ENCODE measurements at places on chromosomes 11 and 22.

- DNase-seq, result peak; percentile 63
These were observed at the start of gene B4GAT1 for GRCh38 chr11:66347425-66348276. B4GAT1 (minus strand) TSS chr11:66347629; CDS start chr11:66347545, 84 bp downstream.

GRCh38 chr22:19128946-19129727 is 2.0 kb upstream of the TSSK2 start:
- no peak for DNase-seq

- no peak for DNase-seq
These were observed 4.7 kb downstream of the ACY3 start for GRCh38 chr11:67645521-67646461.

GRCh38 chr11:12840871-12841660 is 166.8 kb downstream of the TEAD1 start:
- DNase-seq, result no peak

DNA sequence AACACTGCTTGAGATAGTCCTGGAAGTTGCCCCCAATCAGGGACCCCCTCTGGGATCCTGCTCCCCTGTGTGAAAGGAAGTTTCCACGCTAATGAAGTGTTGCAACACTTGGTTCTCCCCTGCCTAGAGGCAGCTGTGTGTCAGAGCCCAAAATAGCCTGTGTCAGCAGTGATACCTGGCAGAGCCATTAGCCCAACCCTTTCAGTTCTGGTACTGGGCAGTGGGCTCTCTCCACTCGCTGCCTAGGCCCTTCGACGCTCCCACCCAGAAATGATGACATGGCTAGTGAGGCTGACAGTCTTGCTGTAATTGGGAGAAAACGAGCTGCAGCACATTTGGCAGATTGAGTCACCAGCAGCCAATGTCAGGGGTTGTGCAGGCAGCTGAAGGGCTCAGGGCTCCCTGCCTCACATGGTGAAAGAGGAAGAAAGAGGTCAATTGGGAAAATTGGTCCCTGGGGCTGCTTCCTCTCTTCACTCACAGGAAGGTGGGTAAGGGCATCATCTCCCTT is 1.4 kb upstream of the NXF1 start:
- no peak for DNase-seq

- DNase-seq, result no peak
These were observed 19.8 kb downstream of the CAT start for GRCh38 chr11:34458525-34458924.

GRCh38 chr22:31085493-31085824 is 4.3 kb downstream of the SMTN start:
- DNase-seq, result no peak

DNA sequence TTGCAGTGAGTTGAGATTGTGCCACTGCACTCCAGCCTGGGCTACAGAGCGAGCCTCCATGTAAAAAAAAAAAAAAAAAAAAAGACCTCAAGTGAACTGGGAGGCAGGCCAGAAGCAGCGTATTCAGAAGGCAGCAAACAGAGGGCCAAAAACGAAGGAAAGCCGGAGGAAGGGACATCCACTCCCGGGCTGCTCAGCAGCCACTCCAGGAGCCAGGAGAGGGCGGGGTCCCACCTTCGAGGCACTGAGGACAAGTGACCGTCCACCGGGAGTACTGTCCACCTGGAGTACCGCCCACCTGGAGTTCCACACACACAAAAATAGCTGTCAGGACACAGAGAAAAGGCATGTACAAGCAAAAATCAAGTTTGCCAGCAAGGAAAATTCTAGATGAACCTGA is 5.5 kb downstream of the TOLLIP start:
- no peak for DNase-seq

GRCh38 chr11:10314199-10315072 is 9.6 kb downstream of the ADM start:
- DNase-seq, result no peak

DNA sequence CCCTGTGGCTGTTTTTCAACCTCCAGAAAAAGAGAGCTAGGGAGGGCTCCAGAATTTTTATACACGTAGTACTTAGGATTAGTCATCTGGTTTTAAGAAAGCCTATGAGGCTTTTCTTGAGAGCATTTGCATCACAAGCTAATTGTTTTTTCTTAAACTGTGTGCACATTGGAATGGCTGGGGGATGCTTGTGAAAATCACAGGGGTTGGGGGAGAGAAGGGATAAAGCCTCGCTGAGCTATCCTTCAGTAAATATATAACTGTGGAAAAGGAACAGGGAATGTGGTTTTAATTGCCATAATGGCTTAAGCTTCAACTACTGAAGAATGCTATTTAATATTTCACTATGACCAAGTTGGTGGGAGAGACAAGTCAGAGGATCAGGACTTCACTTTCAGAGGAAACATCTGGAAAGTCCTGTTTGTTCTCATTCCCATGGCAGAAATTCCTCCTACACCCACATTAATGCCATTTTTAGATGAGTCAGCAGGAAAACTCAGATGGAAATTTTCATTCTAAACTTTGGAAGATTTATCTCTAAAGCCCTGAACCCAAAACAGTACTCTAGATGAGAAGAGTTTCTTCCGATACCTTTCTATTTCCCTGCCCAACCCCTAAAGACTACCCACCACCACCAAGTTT is 591.3 kb downstream of the LRRC4C start:
- DNase-seq, result no peak

DNA sequence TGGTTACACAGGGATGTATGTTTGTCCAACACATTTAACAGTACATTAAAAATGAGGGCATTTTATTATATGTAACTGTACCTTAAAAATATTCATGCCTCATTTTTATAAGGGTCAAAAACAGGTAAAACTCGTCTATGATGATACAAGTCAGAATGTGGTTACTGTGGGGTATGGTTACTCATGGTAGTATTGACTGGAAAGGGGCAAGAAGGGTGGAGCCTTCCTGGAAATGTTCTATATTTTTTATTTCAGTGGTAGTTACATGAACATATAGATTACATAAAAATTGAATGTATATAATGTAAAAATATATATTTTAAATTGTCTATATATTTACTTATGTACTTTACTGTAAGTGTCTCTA is 99.8 kb downstream of the STIM1 start:
- DNase-seq, result no peak

- DNase-seq, result no peak
These were observed 11.2 kb downstream of the MAJIN start for GRCh38 chr11:64960719-64961118.
